Naive thymus-derived CD8-positive, alpha-beta T cell (primary cell): ENCODE measurements at places on chromosomes 3 and 15. TPM values are rescaled to one million over a fixed set of nuclear protein-coding genes. Genes with fewer than 3 reads are reported as not detected.

GPR87 gene
- not detected for polyA plus RNA-seq

ABHD2 gene
- 15.0 TPM for polyA plus RNA-seq

MESP1 gene
- polyA plus RNA-seq = 0.81 TPM

LHFPL4 gene
- polyA plus RNA-seq = 0.06 TPM

DNA sequence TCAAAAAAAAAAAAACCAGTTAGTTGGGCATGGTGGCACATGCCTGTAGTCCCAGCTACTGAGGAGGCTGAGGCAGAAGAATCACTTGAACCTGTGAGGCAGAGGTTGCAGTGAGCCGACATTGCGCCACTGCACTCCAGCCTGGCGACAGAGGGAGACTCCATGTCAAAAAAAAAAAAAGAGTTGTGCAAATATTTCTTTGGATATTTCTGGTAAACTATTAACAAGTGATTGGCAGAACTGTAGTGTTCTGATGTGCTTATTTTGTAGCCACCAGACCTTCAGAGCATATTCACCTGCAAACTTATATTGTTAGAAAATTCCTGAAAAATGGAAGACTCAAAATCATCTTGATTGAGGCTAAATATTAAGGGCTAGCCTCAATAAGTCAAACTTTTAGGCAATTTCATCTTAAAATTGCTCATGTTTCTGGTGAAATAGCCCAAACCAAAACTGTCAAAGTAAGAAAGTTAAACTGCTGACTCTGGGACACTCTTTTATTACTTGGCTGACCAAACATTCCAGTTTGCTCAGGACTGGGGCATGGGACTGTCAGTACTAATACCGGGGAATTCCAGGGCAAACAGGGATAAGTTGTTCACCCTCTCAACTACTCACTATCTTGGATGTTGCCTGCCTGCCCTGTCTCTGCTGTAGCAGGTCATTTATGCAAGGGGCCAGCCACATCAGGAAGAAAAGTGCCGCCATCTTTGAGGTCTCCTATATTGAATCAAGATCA is 37.0 kb downstream of the ABHD2 start:
- DNase-seq = no peak

ST3GAL6 gene
- polyA plus RNA-seq = not detected

GRCh38 chr3:23797491-23797890 is 8.3 kb upstream of the UBE2E1 start:
- no peak for DNase-seq

CAV3 gene
- polyA plus RNA-seq = not detected

GRCh38 chr3:123993818-123994217 is 1.9 kb upstream of the ROPN1 start:
- no peak for DNase-seq

DNA sequence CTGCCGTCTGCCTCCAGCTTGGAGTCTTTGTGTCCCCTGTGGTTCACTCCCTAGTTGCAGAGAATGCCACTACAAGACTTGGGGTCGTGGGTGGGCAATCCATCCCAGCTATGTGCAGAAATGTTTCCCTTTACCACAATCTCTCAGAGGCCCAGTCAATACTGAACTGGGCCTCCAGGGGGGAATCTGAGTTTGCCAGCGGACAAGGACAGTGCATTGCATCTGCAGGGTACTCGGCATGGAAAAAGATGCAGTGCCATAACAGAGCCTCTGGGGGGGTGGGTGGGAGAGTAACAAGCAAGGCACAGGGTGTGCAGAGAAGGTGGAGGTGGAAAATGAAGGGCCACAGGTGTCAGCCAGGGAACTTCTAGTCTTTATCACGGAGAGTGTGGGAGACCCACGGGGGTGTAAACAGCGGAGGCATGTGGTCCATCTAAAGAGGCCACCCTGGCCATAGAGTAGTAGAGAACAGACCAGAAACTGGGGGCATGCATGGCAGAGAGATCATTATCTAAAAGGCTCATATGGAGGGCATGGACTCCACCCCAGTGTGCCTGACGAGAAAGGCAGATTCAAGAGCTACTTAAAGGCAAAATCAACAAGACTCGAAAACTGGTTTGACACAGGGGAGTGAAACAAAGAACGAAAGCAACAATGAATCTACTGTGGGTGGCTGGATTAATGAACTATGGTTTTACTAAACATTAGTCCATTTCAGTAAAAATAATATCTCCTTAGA is 182.4 kb downstream of the ANXA2 start:
- DNase-seq = no peak

CPN2 gene
- not detected for polyA plus RNA-seq

DNA sequence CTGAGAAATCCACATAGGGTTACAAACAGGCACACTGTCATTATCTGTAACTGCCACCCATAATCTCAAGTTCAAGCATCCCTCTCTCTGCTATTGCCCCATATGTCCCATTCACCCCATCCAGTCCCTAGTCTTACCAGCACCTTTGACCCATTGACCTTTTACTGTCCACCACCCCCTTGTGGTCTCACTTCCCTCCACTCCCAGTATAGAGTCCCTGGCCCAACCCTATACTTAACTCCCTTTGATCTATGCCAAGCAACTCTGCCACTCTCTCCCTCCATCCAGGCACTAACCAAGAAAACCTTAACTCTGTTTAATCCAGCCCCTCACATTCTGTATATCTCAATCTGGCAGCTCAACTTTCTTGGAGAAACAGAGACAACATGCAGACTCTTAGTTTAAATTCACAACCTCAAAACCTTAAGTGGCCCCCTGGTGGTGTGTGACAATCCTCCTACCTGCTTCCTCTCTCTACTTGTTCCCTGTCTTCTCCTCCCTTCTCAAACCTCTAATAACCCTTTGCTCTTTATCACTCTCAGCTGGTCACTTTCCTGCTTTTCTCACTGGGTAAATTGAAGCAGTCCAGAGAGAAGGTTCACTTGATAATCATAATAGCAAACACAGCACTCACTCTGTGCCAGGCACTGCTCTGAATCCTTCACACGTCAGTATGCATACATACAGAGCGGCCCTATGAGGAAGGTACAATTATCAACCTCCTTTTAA is 162.7 kb downstream of the STT3B start:
- peak; percentile 30 for DNase-seq

GRCh38 chr3:10417847-10418246 is 87.5 kb downstream of the ATP2B2 start:
- DNase-seq = no peak

DNA sequence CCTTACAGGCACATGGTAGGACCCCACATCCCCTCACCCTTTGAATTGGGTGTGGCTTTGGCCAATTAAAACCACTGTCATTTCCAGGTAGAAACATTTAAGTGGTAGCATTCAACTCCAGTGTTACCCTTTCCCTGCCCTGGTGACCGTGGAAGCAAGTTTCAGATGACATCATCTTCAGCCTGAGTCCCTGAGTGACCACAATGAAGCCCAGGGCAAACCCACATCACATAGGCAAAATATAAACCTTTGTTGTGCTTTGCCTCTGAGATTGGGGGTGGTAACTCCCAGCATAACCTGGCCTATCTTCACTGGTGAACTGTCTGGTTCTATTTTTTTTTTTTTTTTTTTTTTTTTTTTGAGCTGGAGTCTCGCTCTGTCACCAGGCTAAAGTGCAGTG is 404.0 kb upstream of the WNT5A start:
- DNase-seq = no peak

DNA sequence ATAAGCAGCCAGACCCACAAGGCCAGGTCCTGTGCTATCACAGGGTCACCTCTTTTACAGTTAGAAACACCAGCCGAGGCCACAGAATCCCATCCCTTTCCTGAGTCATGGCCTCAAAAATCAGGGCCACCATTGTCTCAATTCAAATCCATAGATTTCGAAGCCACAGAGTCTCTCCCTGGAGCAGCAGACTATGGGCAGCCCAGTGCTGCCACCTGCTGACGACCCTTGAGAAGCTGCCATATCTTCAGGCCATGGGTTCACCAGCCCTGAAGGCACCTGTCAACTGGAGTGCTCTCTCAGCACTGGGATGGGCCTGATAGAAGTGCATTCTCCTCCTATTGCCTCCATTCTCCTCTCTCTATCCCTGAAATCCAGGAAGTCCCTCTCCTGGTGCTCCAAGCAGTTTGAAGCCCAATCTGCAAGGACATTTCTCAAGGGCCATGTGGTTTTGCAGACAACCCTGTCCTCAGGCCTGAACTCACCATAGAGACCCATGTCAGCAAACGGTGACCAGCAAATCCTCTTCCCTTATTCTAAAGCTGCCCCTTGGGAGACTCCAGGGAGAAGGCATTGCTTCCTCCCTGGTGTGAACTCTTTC is 39.6 kb downstream of the TGM4 start:
- DNase-seq = peak; percentile 59

ADIPOQ gene
- polyA plus RNA-seq = not detected

VWA5B2 gene
- 0.12 TPM for polyA plus RNA-seq

GRCh38 chr3:169429328-169429727 is 234.2 kb downstream of the MECOM start:
- DNase-seq = no peak

GRAMD1C gene
- 0.37 TPM for polyA plus RNA-seq

SI gene
- polyA plus RNA-seq = not detected

HIGD2B gene
- polyA plus RNA-seq = not detected

TLR9 gene
- not detected for polyA plus RNA-seq

GRCh38 chr3:71726146-71726545 is 944 bp upstream of the EIF4E3 start:
- DNase-seq = peak; percentile 51

DNA sequence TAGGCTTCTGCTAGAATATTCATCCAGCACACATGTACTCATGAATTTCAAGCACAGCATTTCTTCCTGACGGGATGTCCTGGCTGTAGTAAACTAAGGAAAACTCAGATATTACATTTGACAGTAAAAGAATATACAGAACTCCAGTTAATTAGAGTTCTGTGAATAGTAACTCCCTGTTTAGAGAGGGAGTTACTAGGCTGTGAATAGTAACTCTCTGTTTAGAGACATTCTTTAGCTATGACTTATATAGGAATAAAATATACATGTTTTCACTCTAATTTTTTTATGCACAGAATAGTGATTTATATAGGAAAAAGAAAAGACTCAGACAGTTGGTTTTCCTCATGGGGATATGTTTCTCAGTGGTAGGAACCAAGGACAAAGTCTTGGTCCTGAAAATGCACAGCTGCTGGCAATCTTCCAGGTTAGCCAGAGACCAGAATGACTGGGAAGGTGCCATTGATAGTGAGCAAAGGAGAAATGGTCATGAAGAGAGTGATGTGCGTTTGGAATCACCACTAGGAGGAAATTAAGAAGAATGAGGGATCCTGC is 480.7 kb upstream of the THBS1 start:
- DNase-seq = no peak

DNA sequence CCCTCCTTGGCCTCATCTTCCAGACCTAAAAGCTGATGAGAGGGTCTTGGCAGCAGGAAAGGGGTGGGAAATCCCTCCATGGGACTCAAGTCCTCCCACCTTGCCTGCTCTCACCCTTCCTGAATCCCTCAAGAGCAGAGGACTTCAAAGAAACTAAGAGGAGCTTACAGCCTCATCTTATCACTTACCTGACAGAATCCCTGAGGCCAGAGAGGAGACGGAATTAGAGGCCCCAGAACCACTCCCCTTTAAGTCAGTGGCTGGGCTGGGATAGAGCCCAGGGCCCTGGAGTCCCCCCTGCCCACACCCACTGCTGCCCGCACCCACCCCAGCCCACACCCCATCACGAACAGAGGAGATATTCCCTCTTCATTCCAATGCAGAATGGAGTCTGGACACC is 15.2 kb downstream of the LOXL1 start:
- no peak for DNase-seq

GRCh38 chr3:42339321-42339720 is 71.1 kb downstream of the LYZL4 start:
- no peak for DNase-seq

GRCh38 chr3:147311716-147312115 is 94.6 kb downstream of the ZIC4 start:
- DNase-seq = no peak

ASB14 gene
- polyA plus RNA-seq = 0.90 TPM

DNA sequence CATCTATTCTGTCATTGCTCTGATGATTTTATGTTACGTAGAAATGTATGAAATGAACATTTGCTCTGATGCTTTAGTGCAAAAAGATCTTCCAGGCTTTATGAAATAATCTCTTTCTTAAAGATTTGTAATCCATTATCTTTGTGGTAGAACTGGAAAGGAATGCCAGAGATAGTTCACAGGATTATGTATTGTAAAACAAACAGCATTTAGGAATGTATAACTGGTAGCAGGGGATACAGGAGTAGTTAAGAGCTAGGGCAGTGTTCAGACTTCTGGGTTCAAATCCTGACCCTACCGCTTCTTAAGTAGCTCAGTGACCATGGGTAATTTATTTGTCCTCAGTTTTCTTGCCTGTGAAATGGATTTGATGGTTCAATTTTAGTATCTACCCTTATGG is 429.8 kb upstream of the TPM1 start:
- DNase-seq = no peak

DNA sequence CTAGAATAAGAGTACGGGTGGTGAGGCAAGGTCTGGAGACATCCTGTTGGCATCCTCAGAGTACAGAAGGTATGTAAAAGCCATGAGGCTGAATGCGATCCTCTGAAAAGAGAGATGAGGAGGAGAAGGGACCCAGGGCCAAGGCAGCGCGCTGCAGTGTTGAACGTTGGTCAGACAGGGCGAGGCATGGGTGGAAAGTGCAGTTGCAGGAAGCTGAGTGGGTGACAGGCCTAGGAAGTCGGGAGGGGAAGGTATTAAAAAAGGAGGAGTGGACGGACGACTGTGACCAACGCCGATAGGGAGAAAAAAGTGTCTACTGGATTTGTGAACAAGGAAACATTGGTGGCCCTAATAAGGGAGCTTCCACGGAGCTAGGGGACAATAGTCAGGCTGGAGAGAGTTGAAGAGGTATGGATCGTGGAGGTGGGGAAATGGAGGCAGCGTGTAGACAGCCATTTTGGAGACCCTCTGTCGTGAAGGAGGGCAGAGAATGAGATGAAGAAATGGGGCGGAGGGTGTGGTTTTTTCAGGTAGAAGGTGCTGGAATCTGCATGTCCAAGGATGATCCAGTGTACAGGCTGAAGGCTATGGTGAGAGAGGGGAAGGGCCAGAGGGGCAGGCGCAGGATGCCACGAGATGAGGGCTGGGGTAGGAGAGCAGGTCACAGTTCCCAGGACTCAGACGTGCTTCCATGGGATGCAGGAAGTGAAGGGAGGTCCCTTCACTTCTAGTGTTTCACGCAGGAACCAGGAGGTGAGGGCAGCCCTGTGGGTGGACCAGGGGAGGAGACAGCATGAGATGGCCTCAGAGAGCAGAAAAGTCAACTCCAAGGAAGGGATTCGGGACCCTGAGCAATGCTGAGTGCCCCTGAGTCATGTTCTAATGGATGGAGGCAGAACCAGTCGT is 115.9 kb downstream of the ASB7 start:
- no peak for DNase-seq

DNA sequence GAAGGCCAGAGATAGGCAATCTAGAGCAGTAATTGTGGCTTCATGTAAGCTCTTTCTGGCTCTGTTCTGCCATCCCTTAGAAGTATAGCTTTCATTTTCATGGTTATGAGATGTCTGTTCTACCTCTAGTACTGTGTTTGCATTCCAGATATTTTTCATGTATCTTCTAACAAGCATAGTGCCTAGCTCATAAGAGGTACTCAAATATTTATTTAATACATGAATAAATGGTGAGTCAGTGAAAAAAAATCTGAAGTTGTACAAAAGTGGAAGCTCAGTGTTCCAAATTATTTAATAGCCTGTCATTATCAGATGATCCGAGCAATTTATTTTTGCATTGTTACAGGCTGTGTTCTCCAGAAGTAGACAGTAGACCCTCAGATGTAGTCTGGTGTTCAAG is 64.3 kb downstream of the OXSM start:
- no peak for DNase-seq

PARP15 gene
- polyA plus RNA-seq = 8.4 TPM

GRCh38 chr3:66489115-66489514 is 11.7 kb downstream of the LRIG1 start:
- DNase-seq = no peak

GCSAM gene
- 18.1 TPM for polyA plus RNA-seq

TTLL13 gene
- polyA plus RNA-seq = not detected

GRCh38 chr3:99175276-99175812 is 273.8 kb upstream of the DCBLD2 start:
- DNase-seq = no peak
